ENCODE measurements at places on chromosomes 3 and 15.

DNA sequence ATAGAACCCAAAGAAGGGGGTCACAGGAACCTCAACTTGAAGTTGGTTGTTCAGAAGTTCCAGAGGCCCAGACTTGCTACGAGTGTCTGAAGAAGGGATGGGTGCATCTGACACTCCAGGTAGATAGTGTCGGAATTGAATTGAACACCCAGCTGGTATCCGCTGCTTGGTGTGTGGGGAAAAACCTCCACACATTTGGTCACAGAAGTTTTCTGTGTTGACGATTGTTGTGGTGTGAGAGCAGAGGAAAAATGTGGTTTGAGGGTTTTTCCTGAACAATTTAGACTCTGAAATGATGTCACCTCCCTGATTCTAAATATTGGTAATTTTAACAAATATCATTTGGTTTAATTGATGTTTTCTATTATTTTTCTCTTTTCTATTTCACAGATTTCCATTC, 218.8 kb upstream of the CTNNB1 start:
- DNase-seq: no peak

DNA sequence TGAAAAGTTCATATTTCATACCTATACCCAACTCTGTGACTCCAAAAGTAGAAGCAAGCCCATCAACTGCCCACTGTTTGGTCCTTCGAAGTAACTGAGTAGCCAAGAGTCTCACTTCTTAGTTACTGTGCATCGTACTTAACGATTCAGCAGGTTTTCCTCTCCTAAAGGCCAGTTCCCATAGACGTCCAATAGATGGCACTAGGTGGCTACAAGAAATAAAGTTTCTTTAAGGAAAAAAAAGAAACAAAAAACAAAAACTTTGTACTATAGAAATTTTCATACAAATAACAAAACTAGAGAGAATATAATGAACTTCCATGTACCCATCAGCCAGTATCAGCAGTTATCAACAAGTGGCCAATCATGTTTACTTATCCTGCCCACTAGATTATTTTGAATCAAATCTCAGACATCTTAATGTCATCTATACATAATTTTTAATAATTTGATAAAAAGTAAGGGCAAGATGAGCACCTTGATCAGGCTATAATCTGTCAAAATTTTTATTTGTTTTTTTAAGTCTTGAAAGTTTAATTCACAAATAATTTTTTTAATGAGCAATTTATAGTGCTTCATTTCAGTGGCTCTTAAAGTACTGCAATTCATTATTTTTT, 63.8 kb upstream of the ACP3 start:
- no peak for DNase-seq

DNA sequence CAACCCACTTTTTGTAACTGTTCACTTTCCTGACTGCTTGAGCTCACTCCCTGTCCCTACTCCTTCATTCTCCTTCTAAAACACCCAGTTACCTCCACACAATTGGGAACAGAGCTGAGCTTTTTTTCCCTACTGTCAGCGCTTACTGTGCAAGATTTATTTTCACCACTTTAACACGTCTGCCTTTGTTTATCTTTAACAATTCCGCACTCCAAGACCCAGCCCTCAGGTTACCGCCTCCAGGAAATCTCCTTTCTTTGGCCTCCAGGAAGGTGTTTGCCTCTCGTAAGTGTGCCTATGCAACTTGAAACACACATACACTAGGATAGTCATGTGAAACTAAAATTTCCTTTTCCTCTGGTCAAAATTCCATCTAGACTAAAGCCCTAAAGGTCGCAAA, 271.9 kb upstream of the TPRG1 start:
- no peak for DNase-seq

DNA sequence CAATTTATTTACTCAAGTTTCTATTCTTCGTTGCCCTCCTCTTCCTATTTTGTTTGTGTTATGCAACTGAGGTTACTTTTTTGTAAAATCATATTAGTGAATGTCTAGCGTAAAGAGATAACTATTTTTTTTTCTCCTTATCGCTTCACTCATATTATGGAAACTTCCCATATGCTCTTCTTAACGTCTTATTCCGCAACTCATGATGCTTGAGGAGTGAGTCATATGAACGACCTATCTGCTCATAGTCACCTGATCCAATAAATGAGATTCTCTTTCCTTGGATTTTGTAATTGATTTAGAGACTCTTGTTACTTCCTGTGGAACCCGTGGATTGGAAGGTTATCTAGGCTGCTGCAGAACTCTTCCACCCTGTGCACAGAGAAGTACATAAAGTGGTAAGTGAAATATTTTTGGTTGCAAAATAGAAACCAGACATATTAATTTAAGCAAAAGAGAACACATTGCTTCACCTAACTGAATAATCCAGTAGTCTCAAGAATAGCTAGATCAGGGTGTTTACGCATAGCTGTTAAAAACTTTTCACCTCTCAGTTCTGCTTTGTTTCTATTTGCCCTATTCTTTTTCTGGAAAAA, 719.3 kb upstream of the SGO1 start:
- DNase-seq: no peak

GRCh38 chr15:71325481-71325880, 210.2 kb downstream of the THSD4 start:
- no peak for DNase-seq

DNA sequence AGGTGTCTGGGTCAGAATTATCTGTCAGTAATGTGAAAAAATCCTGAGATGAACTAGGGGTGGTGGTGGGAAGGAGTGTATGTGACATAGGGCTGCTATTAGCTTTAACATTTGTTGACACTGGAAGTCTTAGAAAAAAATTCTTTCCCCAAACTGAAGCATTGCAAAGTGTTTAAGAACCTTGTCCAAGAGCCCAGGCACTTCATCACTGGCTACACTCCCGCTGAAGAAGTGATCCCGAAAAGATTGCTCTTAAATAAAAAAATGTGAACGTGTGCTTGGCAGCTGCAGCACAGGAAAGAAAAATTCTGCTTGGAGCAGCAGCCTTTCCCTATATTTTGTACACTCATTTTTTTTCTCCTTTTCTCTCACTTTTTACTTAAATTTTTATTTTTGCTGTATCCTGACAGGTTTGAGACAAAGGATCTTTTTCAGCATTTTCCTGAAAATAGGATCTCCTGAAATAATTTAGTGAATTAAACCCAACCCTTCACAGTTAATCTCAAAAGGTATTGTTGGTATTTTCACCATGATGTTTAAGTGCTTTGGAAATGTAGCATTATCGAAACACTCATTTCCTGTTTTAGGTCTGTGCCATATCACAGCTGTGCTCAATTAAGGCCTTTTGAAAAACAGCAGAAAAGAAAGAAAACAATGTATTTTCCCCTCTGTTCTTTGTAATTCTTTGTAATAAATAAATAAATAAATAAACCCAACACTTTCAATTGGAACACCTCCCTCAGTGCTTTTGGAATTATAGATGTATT, 477.6 kb downstream of the ZNF385D start:
- DNase-seq: no peak

DNA sequence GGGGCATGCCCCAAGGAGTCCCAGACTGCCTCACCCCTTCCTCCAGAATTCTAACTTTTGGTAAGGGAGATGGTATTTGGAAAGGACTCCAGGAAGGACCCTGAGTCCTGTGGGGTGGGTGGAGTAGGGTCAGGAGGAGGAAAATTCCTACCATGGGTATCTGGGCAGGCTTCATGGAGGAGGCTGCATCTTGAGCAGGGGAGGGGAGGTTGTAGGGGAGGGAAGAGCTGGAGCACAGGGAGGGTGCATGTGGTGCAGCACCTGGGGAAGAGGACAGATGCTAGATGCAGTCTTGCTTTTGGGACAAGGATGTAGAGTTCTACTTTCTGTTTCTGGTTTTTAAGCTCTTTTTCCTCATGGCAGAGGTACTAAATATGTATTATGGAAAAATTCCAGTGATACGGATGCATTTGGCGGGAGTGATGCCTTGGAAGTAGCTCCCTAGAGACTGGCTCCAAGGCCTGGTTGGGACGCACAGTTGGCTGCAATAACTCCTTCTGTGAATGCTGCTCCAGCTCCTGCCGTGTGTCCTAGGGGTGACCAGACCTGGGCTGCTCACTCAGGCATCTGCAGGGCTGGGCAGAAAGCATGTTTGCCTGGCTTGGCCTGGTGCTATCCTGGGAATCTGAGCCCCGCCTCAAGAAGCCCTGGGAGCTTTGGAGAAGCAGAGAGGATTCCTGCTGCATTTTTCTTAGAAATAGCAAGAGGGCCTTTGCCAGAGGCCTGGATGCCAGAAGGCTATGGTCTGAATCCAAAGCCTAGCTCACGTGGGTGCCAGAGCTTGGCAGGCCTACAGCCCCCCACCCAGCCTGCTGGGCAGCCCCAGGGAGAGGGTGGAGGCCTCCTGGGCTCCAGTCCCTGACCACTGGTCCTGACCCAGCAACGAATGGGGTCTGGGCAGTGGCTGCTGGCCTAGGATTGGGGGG, 10.1 kb downstream of the SEMA3F start:
- no peak for DNase-seq

DNA sequence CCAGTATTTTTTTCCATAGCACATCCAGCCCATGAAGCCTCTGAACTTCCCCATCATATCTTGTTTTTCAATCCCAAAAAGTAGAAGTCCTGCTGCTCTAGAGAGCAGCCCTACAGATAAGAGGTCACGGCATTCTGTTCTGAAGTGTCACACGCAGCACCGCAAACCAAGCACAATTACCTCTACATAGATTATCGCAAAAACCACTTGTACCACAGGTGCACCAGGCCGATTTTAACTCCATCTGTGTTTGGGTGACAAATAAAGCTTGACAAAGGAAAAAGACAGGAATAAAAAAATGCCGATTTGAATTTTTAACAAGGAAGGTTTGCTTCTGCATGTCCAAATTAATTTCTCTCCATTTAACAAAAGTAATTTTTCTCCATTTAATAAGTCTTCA, 113.7 kb downstream of the MYO5A start:
- no peak for DNase-seq

DNA sequence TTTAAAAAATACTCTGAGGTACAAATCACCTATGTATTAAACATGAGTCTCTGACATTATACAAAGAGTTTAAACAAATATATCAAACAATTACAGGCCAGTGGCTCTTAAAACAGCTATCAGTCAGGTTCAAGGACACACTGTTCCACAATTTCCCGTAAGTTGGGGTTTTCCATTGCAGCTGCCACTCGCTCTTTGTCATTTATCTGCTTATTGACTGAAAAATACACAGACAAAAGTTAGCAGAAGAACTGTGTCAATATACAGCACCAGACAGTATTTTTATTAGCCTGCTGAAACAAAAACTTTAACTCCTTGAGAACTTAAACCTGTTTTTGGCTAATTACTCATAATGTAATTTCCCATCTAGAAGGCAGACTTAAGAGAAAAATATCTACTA, 20.8 kb downstream of the CIAO2A start:
- DNase-seq: no peak

- DNase-seq: no peak
Measured at GRCh38 chr15:100762913-100763834, 116.5 kb upstream of the ALDH1A3 start.

DNA sequence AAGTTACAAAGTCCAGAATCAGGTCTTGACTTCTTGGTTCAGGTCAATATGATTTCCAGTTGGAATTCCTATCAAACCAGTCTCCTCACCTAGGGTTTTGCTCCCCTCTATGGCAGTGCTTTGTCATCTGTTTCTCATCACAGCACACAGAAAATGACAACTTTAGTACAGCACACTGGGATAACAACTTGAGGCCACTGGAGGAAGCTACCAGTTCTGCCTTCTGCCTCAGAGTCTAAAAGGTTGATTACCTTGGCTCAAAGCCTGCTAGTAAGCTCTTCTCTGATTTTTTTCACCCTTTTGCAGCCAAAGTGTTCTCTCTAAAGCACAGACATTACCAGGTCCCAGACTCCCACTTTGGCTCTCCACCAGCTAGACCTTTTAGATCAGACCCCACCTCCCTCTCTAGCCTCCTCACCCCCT, 24.8 kb upstream of the TRIM59 start:
- no peak for DNase-seq

GRCh38 chr3:63832395-63832794, 13.3 kb downstream of the C3orf49 start:
- DNase-seq: no peak

DNA sequence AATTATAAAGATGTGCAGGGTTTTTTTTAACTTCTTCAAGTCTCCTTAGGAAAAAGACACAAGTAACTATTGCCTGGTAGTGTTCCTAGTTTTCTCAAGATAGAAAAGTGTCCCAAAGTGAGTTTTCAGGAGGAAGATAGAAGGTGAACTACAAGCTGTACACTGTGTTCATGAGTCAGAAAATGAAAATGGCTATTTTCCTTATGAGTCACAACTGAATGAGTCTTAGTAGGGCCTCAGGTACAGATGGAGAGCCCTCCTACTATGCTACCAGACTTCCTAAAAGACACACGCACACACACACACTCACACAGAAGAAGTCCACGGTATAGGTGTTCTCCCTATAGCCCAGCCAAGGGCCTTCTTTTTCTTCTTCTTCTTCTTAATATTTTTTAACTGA, 3.1 kb downstream of the MYO1E start:
- no peak for DNase-seq

DNA sequence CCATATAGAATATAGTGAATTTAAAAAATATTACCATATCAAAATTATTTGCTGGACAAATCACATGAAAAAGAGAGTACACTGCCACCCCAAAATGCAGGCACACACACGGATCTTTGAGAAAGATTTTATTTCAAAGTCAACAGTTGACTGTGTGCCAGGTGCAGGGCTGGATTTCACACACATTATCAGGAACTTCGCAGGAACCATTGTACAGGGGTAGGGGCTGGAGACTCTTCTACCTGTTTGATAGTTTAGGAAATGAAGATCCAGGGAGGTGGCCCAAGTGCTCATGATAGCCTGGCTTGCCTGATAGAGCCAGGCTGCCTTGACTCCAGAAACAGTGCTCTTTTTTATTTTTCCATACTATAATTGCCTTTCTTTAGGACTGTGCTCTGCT, 54.2 kb downstream of the IL1RAP start:
- no peak for DNase-seq

DNA sequence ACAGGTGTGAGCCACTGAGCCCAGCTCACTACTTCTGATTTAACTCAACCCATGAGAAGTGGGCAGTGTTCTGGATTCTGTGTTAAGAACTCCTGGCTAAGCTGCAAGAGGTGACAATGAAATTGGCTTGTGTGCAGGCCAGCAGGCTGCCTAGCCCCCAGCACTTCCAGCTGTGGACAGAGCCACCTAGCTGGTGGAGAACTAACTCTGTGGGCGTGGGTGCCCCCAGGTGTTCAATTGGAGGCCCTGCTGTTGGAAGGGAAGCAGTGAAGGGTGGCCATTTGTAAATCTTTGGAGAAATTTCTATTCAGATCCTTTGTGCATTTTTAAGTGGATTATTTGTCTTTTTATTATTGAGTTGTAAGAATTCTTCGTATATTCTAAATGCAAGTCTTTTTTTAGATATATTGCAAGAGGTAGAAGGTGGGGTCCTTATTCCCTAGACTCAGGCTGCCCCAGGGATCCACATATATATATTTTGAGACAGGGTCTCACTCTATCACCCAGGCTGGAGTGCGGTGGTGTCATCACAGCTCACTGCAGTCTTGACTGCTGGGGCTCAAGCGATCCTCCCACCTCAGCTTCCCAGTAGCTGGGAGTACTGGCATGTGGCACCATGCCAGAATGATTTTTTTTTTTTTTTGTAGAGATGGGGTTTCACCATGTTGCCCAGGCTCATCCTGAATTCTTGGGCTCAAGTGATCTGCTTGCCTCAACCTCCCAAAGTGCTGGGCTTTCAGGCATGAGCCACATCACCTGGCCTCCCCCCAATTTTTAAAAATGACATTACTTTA, 7.2 kb upstream of the SCAMP5 start:
- DNase-seq: no peak
